Suprapubic skin (tissue), 4 donors: ENCODE measurements at places on chromosomes 4 and X.
A peak's percentile ranks its signal among the peaks of the same experiment; 100 is the strongest.

GRCh38 chrX:154526901-154527675 lies 11.1 kb upstream of the FAM3A start:
- no peaks in the 10 kb centered on the region for H3K36me3 ChIP-seq
- DNase-seq, result peak; percentile 87
- H3K27ac ChIP-seq, result peak overlapping the region; percentile 68
- no peaks in the 10 kb centered on the region for H3K27me3 ChIP-seq
- peaks cover 22% of the 10 kb centered on the region for H3K4me1 ChIP-seq

- no peaks in the 10 kb centered on the region for H3K36me3 ChIP-seq
- no peaks in the 10 kb centered on the region for H3K27me3 ChIP-seq
- H3K4me3 ChIP-seq, result peak overlapping the region; percentile 43
- no peak overlapping the region for H3K27ac ChIP-seq
- DNase-seq, result no peak
Measured at GRCh38 chrX:153818571-153819383, 11.6 kb downstream of the PDZD4 start.

- H3K27ac ChIP-seq, result no peak overlapping the region
- DNase-seq, result no peak
- no peaks in the 10 kb centered on the region for H3K36me3 ChIP-seq
- H3K27me3 ChIP-seq, result no peaks in the 10 kb centered on the region
- H3K4me1 ChIP-seq, result no peaks in the 10 kb centered on the region
- no peak overlapping the region for H3K4me3 ChIP-seq
Measured at GRCh38 chrX:9759337-9759736, 6.3 kb downstream of the GPR143 start.

GRCh38 chrX:44495091-44495490 lies 47.6 kb downstream of the FUNDC1 start:
- H3K4me1 ChIP-seq, result no peaks in the 10 kb centered on the region
- no peak for DNase-seq
- H3K4me3 ChIP-seq, result no peak overlapping the region
- no peaks in the 10 kb centered on the region for H3K36me3 ChIP-seq
- H3K27ac ChIP-seq, result no peak overlapping the region

DNA sequence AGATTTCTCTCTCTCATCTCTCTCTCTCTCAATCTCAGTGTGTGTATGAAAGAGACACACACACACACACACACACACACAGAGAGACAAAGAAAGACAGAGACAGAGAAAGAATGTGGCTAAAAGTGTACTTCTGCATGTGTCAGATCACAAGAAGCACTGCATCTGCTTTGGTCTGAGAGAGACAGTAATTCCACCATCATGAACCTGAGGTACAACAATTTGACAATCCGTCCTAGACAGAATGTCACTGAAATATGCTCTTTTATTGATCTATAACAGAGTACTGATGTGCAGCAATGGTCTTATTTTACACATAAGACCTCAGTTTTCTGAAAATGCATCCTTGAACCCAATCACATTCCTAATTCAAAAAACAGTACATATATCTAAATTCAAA lies 576.2 kb upstream of the SMIM31 start:
- H3K4me3 ChIP-seq, result no peak overlapping the region
- H3K27me3 ChIP-seq, result no peaks in the 10 kb centered on the region
- H3K27ac ChIP-seq, result no peak overlapping the region
- no peaks in the 10 kb centered on the region for H3K4me1 ChIP-seq
- DNase-seq, result no peak
- no peaks in the 10 kb centered on the region for H3K36me3 ChIP-seq

DNA sequence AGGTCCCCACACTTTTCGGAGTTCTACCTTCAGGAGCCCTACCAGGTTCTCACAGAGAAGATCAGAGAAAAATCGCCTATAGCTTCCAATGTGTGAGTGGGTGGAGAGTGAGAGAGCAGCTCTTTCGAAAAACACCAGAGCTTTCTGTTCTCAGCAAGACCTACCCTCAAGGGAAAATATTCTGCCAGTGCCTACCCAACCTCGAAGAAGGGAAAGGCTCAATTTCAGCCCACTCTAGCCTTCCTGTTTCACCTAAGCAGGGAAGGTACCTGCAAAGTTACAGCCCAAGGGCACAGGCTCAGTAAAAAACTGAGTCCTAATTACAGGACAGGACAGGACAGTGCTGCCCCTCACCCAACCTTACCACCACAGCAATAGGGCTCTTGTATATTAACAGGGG lies 104.0 kb upstream of the WDR17 start:
- no peak overlapping the region for H3K27ac ChIP-seq
- H3K4me1 ChIP-seq, result no peaks in the 10 kb centered on the region
- no peaks in the 10 kb centered on the region for H3K27me3 ChIP-seq
- H3K36me3 ChIP-seq, result no peaks in the 10 kb centered on the region
- no peak overlapping the region for H3K4me3 ChIP-seq
- DNase-seq, result no peak
